ENCODE measurements at places on chromosomes 11 and 22.
A peak's percentile ranks its signal among the peaks of the same experiment; 100 is the strongest.

DNA sequence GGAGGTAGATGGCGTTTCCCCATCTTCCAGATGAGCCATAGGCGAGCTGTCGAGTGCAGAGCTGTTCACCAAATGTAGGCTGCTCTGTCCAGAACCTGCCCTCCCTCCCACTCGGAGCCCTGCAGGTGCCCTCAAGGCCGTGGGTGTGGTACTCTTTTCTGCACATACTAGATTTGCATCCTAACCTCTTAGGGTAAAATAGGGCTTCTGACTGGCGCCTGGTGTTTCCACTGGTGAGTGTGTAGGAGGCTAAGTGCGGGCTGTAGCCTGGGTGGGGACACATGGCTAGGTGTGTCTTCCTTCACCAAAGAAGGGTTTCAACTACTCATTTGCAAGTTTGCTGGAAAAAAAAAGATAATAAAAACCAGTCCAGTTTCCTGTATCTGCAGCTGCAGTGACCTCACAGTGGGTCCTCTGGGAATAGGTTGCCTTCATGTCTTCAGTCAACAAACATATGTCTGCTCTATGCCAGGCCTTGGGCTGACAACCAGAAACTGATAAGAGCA, 8.5 kb downstream of the BIK start:
- DNase-seq = no peak

DNA sequence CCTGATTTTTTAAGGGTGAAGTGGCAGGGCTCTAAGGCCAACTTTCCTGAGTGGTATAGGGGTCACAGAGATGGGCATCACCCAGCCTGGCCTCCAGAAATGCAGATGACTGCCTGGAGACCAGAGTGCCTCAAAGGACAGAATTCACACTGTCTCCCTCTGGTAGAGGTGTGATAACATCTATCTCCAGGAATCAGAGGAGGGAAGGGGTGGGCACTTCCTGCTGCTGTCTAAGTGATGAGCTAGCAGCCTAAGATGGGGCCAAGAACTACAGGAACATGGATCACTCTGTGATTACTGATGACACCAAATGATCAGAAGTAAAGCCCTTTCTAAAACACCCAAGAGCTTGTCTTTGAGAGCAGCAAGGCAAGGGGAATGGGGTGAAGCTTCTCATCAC, 61.9 kb downstream of the C11orf58 start:
- no peak for DNase-seq

DNA sequence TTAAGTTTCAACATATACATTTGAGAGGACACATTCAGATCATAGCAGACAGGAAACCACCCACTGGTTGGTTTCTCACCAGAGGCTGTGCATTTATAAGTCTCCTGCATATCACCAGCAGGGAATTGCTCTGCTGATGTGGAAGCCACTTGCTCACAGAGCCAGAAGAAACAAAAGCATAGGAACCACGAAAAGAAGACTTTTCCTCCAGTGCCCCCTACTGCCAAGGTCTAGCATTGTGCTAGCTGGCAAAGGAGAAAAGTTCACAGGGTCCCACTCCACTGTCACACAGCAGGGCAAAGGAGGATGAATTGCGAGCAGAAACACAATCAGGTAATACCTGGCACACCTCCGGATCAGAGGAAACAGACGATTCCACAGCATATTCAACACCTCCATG, 28.9 kb upstream of the ISX start:
- peak; percentile 19 for DNase-seq

GRCh38 chr11:14184028-14184940, 174.7 kb downstream of the RRAS2 start:
- DNase-seq = peak; percentile 1

DNA sequence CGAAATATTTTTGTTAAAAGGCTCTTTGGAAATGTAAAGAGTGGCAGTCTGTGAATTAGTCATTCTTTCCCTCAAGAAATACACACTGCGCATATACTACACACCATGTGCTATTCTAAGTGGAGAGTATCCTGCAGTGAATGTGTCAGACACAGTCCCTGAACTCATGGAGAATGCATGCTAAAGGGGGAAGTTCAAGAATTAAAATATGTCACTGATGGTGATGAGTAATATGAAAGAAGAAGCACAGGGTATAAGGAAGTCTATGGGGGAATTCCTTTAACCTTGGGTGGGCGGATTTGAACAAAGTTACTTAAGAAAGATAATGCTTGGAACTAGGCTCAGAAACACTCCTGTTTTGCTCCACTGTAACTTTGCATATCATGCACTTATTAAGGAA, 153.0 kb downstream of the LRRC4C start:
- peak; percentile 91 for DNase-seq

DNA sequence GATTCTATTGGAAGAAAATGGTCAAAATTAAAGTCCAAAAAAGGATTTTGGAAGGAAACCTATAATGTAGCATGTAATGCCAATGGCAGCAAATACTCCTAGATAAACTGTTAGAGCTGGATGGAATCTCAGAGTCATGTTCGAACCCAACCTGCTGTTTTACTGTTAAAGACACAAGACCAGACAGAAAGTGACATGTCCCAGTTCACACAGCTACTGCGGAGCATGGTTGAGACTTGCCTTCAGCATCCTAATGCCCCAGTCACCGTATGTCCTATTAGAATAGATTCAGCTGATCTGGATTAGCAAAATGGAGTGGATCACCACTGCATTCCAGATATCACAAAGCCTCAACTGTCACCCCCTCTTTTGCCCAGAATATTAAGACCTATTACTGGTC, 14.9 kb downstream of the PISD start:
- DNase-seq = no peak

DNA sequence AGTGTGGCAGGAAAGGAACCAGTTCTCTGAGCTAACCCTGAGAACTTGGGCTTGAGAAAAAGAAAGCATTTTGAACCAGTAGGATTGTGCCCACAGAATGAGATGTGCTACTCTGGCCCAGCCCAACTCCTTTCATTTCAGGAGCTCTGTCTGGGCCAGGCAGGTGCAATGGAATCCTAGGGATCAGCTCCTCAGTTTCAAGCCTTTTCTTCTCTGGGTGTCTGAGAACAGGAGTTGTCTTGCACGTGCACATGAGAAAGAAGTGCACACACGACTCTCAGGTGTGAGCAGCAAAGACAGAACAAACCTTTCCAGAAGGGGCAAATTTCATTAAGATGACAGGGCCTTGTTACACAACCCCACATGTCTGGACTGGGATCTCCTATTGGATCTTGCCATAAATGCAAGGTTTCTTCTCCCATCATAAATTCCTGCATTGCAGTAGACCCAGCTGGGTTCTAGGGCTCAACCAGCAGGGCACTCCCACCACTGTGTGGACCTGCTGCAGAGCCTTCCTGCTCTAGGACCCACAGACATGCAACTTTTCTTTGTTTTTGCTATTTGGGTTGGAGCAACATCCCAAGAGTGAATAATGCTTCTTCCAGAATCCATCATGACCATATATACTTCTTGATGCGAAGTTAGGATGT, 24.5 kb upstream of the GGTLC2 start:
- DNase-seq = no peak

- no peak for DNase-seq
These were observed 118.3 kb downstream of the SEZ6L start for GRCh38 chr22:26287382-26288225.

DNA sequence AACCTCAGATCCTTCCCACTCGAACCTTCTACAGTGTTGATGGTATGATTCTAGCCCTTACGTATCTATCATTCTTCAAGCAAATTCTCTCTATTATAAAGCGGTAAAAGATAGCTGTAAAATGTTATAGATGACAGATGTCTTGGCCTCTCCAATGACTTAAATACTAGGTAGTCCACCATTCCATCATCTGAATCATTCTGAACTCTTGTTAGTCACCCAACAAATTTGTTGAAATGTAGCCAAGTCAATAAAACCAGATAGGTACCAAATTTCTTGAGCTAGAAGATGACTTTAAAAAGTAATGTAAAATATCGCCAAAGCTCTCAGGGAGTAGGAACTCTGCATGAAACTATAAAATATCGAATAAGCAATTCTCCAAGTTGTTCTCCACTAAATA, 32.6 kb upstream of the PICALM start:
- DNase-seq = peak; percentile 72

GRCh38 chr22:19878461-19879245, 24.0 kb upstream of the GNB1L start:
- DNase-seq = peak; percentile 28

DNA sequence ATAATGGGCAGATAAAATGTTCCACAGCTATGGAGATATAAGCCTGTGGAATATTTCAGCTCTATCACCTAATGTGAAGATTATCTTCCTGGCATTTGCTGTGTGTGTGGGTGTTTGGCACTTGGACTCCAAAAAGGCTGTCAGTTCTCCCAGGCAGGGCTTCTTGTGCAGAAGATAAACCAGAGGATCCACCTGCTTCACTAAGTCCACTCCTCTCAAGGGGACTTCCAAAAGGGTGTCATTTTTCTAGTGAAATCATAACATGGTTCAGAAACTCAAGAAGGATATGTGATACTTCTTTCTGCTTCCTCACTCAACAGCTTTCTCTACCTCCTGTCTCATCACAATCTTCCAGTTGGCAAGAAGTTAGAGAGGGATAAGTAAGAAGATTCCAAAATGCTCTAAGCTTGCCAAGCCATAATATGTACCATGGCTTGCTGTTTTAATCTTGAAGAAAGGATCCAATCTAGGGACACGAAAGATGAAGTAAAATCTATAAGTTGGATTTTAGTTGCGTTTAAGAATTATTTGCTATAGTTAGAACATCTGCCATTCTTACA, 206.2 kb upstream of the MTMR2 start:
- DNase-seq = no peak

Measured in fibroblast of skin of right biceps (primary cell).